Amygdala (tissue), 56 donors: ENCODE measurements at places on chromosomes 12 and 14.

GRCh38 chr14:22699801-22700564 lies 55.8 kb upstream of the OR6J1 start:
- no peak for DNase-seq

DNA sequence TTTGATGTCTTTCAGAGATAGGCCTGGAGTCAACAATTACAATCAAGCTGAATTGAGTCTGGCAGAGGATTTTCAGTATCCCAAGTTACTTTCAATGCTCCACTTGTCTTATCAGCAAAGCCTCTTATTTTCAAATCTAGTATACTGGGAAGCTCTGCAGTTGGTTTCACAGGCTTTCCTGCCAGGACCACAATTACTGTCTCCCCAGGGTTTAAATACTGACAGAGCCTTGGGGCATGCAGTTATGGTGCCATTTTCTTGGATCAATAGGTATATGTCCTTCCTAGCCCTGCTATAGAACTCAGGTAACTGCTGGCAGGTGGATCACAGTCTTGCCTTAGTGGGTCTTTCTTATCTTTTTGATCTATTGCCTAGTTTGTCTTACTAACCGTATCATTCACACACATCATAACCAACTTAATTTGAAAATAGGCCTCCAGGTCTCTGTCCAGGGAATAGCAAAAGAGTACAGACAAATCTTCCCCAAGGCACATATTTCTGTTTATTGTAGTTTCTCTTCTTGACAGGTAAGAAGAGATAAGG lies 22.4 kb upstream of the RNU6-8 start:
- no peak for DNase-seq

- no peak for DNase-seq
Observed at GRCh38 chr12:118059341-118060191, 1.4 kb downstream of the WSB2 start.

- DNase-seq = no peak
Observed at GRCh38 chr12:92814584-92814983, 111.8 kb downstream of the PLEKHG7 start.

DNA sequence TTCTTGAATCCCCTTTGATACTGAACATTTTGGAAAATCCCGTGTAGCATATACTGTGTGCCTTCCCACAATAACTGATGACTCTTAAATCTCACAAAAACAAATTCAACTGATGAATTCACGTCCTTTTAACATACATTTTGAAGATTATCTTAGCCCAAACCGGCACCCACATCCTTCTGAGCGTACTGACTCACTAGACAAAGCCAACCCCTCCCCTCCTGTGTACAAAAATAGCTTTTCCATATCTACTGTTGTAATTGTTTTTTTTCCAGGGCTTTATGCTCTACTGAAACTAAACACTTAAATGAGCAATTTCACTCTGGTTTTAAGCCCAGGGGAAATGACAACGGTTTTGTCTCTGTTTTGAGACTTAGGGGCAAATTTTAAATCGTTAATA lies 109.4 kb upstream of the ATF7IP start:
- DNase-seq = no peak

DNA sequence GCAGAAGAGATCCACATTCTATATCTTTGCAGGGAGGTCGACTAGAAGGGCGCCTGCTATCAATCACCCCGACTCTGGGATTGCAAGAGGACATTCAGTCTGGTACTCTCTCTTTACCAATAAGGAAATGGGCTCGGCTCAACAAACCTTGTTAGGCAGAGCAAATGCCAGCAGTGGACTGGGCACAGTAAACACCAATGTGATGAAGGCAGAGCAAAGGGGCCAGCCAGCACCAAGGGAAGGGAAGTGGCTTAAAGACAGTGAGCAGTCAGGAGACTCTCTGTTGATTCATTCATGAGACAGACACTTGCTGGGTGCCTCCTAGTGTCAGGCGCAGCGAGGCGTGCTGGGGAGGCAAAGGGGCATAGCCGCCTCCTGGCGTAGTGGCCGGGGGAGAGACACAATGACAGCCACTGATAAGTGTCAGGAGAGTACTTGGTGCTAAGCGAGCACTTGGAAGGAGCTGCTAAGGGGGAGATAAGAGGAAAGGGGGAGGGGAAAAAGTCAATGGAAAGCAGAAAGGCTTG lies 34.1 kb downstream of the TMCC3 start:
- DNase-seq = peak; percentile 75

- no peak for DNase-seq
Observed at GRCh38 chr12:92623386-92623785, 79.4 kb upstream of the PLEKHG7 start.

DNA sequence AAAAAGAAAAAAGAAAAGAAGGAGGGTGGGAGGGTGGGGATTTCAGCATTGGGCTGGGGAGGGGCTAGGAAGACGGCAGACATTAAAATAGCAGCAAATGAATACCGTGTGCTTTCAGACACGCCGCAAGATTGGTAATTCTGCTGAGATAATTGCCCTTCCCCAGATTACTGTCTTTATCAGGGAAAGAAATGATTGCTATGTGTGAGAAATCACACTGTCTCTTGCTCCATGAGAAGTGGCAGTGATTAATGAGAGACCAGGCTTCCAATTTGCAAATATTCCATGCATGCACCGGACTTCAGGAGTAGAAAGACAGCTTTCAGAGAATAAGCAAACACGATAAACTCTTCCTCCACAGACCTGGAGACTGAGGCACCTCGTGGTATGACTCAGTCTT lies 7.6 kb upstream of the KCNA5 start:
- no peak for DNase-seq

DNA sequence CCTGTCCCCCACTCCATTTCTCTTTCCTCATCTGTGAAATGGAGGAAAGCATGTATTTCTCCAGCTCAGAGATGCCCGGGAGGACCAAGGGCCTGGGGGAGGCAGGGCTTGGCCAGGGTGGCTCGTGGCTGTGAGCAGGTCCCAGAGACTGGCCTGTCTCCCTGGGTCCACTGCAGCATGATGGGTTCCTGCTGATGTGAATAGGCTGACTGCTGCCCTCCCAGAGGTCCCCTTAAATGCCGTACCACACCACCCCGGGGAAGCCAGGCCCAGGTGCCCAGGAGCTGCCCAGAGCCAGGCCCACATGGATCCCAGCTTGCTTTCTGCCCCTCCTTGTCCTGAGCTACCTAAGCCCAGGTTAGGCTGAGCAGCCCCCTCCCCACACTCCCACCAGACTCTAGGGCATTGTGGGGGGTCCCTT lies 158.2 kb upstream of the C14orf180 start:
- no peak for DNase-seq

DNA sequence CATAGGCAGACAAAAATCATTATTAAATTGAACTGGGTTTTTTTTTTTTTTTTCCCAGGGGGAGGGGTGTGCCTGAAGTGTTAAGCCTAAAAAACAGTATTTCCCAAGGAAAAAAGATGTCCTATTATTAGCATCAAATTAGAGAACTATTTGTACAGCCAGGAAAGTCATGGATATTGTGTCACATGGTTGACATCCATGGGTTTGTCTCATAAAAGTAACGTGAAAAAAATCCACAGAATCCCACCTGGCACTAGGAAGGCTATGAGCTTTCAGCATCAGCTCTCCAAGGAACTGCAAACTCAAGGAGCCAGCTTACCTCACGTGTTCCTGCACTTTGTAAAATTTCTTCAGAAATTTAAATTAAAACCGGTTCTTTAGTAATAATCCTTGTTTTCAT lies 69.1 kb upstream of the EGLN3 start:
- DNase-seq = no peak

DNA sequence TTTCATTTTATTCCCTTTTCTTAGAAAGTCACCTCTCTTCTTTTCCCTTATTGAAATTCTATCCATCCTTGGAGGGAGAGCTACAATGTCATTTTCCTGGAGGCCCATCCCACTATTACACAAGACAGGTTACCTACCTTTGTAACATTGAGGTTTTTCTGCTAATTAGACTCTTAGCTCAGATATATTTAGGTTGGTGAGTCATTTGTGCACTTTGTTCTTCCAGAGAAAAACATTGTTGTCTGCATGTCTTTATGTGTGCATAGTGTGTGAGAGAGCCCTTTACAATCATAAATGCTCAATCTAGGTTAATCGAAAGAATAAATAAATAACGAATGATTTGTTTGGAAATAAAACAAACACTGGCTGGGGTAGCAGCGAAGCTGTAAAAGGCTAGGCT lies 191.8 kb downstream of the DACT1 start:
- no peak for DNase-seq

- DNase-seq = no peak
Observed at GRCh38 chr12:2682296-2683251, 112.2 kb upstream of the FKBP4 start.

- no peak for DNase-seq
Observed at GRCh38 chr12:24697769-24698168, 251.1 kb downstream of the BCAT1 start.

DNA sequence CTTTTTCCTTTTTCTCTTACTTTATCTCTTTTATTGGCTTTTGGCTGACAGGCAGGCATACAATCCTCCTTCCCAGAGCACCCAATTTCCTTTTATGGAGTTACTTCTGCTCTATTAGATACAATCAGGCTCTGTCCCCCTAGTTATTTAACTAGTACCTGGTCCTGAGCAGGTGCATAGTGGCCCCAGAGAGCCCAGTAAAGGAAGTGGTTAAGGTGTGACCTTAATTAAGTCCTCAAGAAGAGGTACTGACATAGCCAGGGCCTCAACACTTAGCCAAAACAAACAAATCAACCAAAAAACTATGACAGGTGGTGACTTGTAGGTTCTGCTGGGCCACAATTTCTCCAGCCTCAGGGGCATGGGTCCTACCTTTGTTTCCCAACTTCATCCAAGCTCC lies 82.9 kb downstream of the CCDC60 start:
- no peak for DNase-seq

- no peak for DNase-seq
Observed at GRCh38 chr12:54030889-54031471, 1.9 kb upstream of the HOXC5 start.

GRCh38 chr12:62844915-62845314 lies 90.0 kb downstream of the PPM1H start:
- no peak for DNase-seq

DNA sequence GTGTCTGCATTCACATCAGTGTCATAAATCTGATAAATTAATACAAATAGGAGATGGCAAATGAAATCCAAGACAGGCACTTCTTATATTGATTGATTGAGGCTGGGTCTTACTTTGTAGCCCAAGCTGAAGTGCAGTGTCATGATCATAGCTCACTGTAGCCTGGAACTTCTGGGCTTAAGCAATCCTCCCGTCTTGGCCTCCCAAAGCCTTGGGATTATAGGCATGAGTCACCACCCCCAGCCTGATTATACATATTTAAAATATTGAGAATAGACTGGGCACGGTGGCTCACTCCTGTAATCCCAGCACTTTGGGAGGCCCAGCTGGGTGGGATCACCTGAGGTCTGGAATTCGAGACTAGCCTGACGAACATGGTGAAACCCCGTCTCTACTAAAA lies 51.3 kb downstream of the MARK3 start:
- DNase-seq = no peak

GRCh38 chr12:109557200-109557599 lies 16.1 kb downstream of the MMAB start:
- no peak for DNase-seq

DNA sequence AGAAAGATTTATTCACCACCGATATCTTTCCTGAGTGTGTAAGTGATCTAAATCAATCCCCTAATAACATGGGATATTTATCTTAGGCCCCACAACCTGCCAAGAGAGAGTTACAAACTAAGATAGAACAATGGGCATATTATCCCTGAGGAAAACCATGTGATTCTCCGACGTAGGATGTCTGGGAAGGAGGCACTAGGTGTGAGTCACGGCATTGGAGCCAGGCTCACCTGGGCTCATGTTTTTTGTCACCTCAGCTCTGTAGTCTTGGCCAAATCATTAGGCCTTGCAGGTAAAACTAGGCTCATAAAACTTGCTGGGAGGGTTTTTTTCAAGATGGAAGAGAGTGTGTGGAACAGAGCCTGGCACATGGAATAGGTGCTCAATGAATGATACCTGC lies 129.7 kb upstream of the PLEKHG7 start:
- no peak for DNase-seq

- DNase-seq = no peak
Observed at GRCh38 chr12:55708695-55709233, 1.1 kb upstream of the ITGA7 start.

DNA sequence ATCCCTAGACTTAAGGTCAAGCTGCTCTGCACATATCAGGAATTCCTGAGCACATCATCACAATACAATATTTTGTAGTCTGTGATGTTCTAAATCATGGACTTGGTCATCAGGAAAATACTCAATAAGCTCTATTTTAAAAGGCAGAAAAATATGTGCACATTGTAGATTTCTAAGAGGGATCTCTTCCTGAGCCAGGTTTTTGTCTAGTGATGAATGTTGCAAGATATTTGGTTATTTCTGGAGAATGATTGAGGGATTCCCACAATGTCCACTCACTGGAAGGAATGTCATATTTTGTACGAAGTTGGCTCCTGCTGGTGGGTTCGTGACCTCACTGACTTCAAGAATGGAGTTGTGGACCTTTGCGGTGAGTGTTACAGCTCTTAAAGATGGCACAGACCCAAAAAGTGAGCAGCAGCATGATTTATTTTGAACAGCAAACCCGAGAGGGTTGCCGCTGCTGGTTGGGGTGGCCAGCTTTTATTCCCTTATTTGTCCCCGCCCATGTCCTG lies 300.9 kb upstream of the DCN start:
- DNase-seq = no peak

DNA sequence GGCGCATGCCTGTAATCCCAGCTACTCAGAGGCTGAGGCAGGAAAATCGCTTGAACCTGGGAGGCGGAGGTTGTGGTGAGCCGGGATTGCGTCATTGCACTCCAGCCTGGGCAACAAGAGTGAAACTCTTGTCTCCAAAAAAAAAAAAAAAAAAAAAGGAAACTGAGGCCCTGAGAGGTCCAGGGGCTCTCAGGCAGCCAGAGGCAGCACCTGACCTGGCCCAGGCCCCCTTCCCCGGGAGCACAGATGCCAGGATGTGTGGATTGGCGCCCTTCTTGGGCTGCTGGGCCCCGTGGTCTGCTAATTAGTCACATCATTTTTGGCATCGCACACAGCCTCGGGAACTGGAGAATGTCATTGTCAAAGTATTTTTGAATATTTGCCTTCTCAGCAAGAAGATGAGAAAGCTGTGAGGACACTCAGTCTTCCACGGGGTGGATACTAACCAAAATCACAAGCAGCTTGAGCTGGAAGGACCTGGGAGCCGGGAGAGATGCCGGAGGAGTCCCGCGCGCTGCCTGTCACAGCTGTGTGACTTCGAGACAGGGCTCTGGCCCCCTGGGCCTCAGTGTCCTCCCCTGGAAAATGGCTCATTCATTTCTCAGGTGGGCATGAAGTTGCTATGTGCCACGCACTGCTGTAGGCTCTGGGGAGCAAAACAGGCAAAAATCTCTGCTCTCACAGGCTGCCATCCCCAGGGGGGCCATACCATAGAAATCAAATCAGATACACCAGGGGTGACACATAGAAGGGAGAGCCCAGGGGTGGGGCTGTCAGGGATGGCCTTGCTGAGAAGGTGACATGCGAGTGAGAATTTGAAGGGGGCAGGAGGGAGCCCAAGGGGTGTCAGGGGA lies 12.5 kb upstream of the RCOR1 start:
- no peak for DNase-seq
